Right ventricle myocardium inferior (tissue), 1 donor: ENCODE measurements at places on chromosomes 4 and X. TPM values are rescaled to one million over a fixed set of nuclear protein-coding genes. Genes with fewer than 3 reads are reported as not detected.

The F11 gene
- total RNA-seq, result not detected

- DNase-seq, result no peak
These were observed 837.4 kb upstream of the NDST4 start for GRCh38 chr4:115950806-115951205.

GRCh38 chrX:68892651-68893050, 63.8 kb downstream of the EFNB1 start:
- no peak for DNase-seq

The SATL1 gene
- total RNA-seq, result not detected

DNA sequence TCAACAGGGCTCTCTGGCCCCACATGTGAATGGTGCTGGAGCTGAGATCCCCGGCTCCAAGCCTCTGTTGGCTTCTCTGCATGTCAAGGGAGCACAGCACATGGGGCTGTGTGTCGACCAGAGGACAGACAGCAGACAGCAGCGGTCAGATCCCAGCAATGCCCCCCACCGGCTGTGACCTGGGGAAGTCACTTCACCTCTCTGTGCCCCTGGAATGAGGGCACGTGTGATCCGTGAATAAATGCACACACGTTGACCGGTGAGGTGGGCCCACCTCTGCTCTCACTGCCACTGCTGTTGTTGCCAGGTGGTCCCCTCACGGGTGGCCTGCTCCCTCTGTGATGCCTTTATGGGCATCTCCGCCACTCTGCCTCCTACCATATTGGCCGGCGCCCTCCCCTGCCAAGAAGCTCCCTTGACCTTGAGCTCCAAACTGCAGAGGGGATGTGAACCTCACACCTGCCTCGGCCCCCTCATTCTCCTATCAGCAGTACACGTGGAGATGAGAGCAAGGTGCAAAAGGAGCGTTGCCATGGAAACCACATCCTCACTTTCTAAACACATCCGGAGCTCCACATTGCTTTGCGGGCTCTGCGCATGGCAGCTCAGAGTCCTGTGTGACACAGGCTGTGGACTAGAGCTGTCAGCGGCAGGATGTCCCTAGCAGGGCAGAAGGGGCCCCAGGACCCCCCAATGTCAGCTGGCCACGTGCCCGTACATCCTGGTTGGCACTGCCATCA, 75.4 kb downstream of the ABLIM2 start:
- DNase-seq, result peak; percentile 54

The ESX1 gene
- total RNA-seq, result not detected

The GPR34 gene
- total RNA-seq, result 10.0 TPM

GRCh38 chr4:66071911-66072310, 401.6 kb upstream of the EPHA5 start:
- no peak for DNase-seq

GRCh38 chr4:168923526-168924194, 86.4 kb downstream of the CBR4 start:
- no peak for DNase-seq

GRCh38 chr4:24588216-24588954, 4.0 kb upstream of the DHX15 start:
- DNase-seq, result no peak

GRCh38 chr4:40194602-40195161, 2.1 kb upstream of the RHOH start:
- no peak for DNase-seq

The TBC1D8B gene
- 2.5 TPM for total RNA-seq

DNA sequence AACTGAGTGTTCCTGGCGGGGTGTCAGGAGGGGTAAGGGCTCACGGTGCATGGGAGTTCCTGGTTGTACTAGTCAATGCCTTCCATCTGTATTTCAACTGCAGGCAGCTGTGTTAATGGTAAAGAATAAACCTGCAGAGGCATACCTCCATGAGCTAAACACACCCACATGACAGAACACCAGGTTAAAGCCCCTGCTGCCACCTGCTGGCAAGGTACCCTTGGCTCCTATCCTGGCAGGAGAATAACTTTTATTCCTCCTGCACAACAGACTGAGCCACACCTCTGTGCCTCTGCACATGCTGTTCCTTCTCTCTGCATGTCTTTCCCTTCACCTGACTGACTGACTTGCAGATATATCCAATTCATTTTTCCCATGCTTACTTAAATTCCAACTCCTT, 11.1 kb downstream of the ITIH6 start:
- DNase-seq, result no peak

DNA sequence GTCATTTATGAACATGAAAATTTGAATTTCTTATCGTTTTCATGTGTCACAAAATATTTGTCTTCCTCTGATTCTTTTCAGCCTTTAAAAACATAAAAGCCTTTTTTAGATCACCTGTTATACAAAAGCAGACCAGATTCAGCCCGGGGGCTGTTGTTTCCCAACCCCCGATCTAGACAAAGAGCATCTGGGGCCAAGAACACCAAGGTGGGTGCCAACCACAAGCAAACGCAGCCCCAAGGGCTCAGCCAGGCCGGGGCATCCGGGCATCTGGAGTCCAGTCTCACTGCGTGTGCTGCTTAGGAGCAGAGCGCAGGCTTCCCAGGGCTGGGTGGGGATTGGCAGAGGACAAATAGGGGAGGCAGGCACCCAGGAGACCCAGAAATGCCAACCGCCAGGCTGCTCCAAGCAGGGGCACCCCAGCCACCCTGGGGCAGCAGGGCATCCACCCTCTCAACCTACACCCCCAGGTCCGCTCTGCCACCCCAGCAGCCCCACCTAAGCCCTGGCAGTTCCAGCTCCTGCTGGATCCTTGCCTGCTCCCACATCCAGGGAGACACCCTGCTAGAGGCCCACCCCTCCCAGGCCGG, 78.0 kb downstream of the HMX1 start:
- no peak for DNase-seq
